ENCODE measurements at places on chromosomes 16 and 17. TPM values are rescaled to one million over a fixed set of nuclear protein-coding genes. Genes with fewer than 3 reads are reported as not detected.

- H3K4me1 ChIP-seq, result peaks cover 19% of the 10 kb centered on the region
- H3K36me3 ChIP-seq, result peaks cover 18% of the 10 kb centered on the region
- no peak for DNase-seq
- peak overlapping the region; percentile 83 for H3K4me3 ChIP-seq
- H3K27me3 ChIP-seq, result no peaks in the 10 kb centered on the region
- H3K27ac ChIP-seq, result peak overlapping the region; percentile 96
These were observed 925 bp downstream of the ZNF689 start for GRCh38 chr16:30609002-30609925.

The ABCC11 gene
- not detected for total RNA-seq

The CCL7 gene
- total RNA-seq, result not detected

The CSHL1 gene
- total RNA-seq, result not detected

DNA sequence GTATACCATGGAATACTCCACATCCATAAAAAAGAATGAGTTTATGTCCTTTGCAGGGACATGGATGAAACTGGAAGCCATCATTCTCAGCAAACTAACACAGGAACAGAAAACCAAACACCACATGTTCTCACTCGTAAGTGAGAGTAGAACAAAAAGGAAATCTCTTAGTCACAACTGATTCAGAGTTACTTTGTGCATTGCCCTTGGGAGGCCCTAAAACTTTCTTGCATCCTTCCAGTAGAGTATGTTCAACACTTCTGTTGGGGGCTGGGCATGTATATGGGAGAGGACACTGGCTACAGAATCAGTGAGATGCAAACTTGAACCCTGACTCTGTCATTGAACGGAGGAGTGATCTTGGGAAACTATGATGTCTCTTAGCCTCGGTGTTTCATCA lies 147.4 kb upstream of the IRX5 start:
- no peak overlapping the region for H3K27ac ChIP-seq
- no peaks in the 10 kb centered on the region for H3K4me1 ChIP-seq
- H3K36me3 ChIP-seq, result no peaks in the 10 kb centered on the region
- H3K4me3 ChIP-seq, result no peak overlapping the region

- no peaks in the 10 kb centered on the region for H3K36me3 ChIP-seq
- no peak overlapping the region for H3K27ac ChIP-seq
- DNase-seq, result no peak
These were observed 48.8 kb downstream of the PITPNM3 start for GRCh38 chr17:6507535-6507934.

GRCh38 chr16:75260851-75261589 lies 9.6 kb upstream of the BCAR1 start:
- no peak for DNase-seq
- peaks cover 79% of the 10 kb centered on the region for H3K4me1 ChIP-seq
- no peaks in the 10 kb centered on the region for H3K36me3 ChIP-seq

The FOXL1 gene
- 1.3 TPM for total RNA-seq

- no peak for DNase-seq
- H3K27me3 ChIP-seq, result no peaks in the 10 kb centered on the region
- no peak overlapping the region for H3K4me3 ChIP-seq
- no peak overlapping the region for H3K27ac ChIP-seq
These were observed 3.8 kb downstream of the OR4D2 start for GRCh38 chr17:58170622-58171021.

- no peaks in the 10 kb centered on the region for H3K27me3 ChIP-seq
- no peaks in the 10 kb centered on the region for H3K4me1 ChIP-seq
- H3K36me3 ChIP-seq, result no peaks in the 10 kb centered on the region
- no peak overlapping the region for H3K4me3 ChIP-seq
- no peak overlapping the region for H3K27ac ChIP-seq
- DNase-seq, result no peak
These were observed 9.1 kb upstream of the BLMH start for GRCh38 chr17:30300818-30301217.

DNA sequence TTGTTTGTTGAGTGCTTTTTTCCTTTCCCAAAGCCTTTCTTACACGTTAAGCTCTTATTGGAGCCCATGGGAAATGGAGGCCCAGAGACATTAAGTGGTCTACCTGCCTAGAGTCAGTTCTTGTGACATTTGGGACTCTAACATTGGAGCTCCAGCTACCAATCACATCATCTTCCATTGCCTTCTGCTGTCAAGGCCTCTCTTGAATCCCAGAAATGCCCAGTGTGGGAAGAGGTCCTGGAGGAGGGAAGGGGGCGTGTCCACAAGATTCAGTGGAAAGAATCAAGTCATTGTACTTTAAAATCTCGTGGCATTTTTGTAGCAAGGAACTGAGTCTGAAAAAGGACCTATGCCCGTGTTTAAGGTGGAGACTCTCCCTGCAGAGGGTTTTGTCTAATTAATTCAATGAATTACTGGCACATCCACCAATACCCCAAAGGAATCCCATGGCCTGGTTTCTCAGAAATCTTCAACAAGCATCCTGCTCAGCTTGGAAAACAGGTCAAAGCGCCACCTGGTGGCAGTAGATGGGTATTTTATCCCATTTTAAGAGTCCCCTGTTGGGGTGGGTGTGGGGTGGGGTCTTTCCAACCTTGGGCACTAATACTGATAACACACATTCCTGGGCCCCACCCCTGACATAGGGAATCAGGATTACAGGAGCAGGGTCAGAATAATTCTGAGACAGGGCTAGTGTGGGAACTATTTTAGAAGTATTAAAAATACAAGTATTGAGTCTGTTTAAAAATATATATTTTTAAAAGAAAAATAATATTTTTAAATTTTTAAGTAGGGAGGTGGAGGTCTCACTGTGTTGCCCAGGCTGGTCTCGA lies 24.6 kb downstream of the GPT2 start:
- no peaks in the 10 kb centered on the region for H3K27me3 ChIP-seq
- no peak for DNase-seq
- no peak overlapping the region for H3K27ac ChIP-seq
- H3K36me3 ChIP-seq, result no peaks in the 10 kb centered on the region
- H3K4me1 ChIP-seq, result no peaks in the 10 kb centered on the region
- H3K4me3 ChIP-seq, result no peak overlapping the region

DNA sequence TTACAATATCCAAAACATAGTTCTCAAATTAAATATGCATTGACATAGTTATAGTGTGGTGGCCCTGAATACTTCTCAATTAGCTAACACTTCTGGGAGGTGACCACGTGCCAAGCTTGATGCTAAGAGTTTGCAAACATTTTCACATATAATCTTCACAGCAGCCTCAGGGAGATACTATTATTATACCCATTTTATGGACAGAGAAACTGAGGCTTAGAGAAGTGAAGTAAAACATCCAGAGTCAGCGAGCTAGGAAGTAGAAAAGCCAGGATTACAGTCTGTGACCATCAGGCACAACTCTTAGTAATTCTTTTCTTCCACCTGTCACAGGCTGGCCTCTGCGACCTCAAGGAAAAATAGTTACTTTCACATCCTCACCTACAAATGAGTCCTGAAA lies 102.2 kb upstream of the IRX6 start:
- no peaks in the 10 kb centered on the region for H3K36me3 ChIP-seq
- H3K4me1 ChIP-seq, result no peaks in the 10 kb centered on the region
- DNase-seq, result no peak

DNA sequence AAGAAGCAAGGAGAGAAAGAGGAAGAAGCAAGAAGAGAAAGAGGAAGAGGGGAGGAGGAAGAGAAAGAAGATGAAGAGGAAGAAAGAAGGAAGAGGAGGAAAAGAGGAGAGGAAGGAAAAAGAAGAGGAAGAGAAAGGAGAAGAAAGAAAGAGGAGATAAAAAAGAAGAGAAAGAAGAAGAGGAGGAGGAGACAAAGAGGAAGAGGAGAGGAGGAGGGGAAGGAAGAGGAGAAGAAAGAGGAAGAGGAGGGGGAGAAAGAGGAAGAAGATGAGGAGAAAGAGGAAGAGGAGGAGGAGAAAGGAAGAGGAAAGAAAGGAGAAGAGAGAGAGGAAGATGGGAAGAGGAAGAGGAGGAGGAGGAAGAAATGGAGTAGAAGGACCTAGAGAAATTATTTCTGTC lies 80.4 kb downstream of the CDYL2 start:
- H3K27me3 ChIP-seq, result no peaks in the 10 kb centered on the region
- no peaks in the 10 kb centered on the region for H3K36me3 ChIP-seq

DNA sequence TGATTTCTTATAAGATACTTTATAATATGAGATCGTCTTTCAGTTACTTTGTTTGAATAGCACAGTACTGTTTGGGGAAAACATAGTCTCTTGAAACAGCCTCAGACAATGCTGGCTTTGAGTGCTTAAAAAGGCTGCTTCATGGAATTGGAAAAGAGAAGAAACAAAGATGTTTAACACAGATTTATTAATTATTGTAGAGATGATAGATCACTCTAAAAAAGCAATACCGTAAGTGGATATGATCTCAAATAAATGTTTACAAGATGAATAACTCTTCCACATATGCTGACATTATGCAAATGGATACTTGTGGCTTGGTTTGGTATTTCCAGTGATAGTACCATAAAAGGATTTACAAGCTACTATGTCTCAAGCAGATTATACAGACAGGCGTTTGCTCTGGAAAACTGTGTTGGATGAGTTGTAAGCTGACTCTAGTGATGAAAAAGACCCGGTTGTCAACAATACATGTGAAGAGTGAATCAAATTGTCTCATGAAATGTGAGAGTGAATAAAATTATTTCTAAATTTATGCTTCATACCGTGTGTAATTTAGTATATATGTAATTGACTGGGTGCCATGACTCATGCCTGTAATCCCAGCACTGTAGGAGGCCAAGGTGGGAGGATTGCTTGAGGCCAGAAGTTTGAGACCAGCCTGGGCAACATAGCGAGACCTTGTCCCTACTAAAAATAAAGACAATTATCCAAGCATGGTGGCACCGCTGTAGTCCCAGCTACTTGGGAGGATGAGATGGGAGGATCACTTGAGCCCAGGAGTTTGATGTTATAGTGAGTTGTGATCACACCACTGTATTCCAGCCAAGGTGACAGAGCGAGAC lies 105.4 kb downstream of the FTO start:
- no peak for DNase-seq
- no peak overlapping the region for H3K4me3 ChIP-seq

The ABHD15 gene
- total RNA-seq, result 9.0 TPM

DNA sequence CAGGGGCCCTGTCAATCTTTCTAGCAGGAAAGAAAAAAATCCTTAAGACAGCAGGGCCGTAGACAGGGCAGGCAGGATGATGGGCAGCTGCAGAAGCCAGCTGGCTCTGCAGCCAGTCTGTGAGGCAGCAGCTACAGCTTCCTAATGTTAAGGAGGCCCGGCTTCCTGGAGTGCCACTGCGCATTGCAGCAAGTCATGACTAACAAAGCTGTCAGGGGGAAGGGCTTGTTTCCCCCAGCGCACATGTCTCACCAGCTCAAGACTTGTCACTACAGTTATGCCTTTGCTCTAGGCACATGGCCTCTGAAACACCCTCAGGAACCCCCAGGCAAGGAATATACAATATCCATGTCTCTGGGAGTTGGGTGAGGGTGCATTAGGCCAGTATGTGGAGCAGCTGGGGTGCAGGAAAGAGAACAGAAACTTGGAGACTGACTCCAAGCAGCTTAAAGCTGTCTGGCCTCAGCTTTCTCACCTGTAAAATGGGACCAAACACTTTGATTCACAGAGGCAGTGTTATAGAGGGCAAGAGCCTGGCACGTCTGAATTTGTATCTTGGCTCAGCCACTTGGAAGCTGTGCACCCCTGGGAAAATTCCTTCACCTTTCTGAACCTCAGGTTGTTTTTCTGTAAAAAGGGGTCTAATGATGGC lies 220.0 kb downstream of the HAPSTR1 start:
- H3K36me3 ChIP-seq, result no peaks in the 10 kb centered on the region
- DNase-seq, result no peak
- no peaks in the 10 kb centered on the region for H3K27me3 ChIP-seq
- no peak overlapping the region for H3K4me3 ChIP-seq
- no peak overlapping the region for H3K27ac ChIP-seq

GRCh38 chr17:40150276-40150675 lies 9.9 kb downstream of the CASC3 start:
- no peak overlapping the region for H3K27ac ChIP-seq
- no peak overlapping the region for H3K4me3 ChIP-seq
- H3K4me1 ChIP-seq, result no peaks in the 10 kb centered on the region
- DNase-seq, result no peak
- H3K36me3 ChIP-seq, result peaks cover 49% of the 10 kb centered on the region

DNA sequence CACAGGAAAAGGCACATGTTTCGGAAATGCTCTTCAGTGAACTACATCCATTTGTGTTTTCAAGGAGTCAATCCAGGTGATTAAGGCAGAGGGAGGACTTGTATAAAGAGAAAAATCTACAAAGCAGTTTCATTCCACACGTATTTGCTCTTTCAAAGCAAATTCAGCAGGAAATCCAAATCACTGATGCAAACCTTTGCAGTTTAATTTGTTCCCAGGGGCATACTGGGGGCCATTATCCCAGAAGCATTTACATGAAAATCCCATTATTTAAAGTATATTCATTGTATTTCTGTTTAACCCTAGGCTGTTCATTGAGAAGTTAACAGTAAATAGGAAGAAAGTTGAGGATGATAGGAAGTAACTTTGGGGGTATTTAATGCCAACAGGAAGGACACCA lies 147.9 kb downstream of the PMP22 start:
- peaks cover 6% of the 10 kb centered on the region for H3K4me1 ChIP-seq
- H3K36me3 ChIP-seq, result no peaks in the 10 kb centered on the region
- DNase-seq, result no peak
- H3K27ac ChIP-seq, result no peak overlapping the region
- H3K4me3 ChIP-seq, result no peak overlapping the region

The MRPL58 gene
- total RNA-seq, result 44.8 TPM
